GM23248 (cell line): ENCODE measurements at places on chromosomes 1 and 21. TPM values are rescaled to one million over a fixed set of nuclear protein-coding genes. Genes with fewer than 3 reads are reported as not detected.

The ST6GALNAC5 gene
- total RNA-seq: 12.1 and 12.2 TPM in 2 replicates

The KRTAP21-2 gene
- total RNA-seq: not detected in 2 replicates

The CCNL2 gene
- total RNA-seq: 150 and 185 TPM in 2 replicates

The USH2A gene
- under 0.01 TPM in 1 of 2 replicates, not detected in the other for total RNA-seq

- DNase-seq: peak; percentile 95
Observed at GRCh38 chr1:25519624-25520023, 23.8 kb upstream of the LDLRAP1 start.

DNA sequence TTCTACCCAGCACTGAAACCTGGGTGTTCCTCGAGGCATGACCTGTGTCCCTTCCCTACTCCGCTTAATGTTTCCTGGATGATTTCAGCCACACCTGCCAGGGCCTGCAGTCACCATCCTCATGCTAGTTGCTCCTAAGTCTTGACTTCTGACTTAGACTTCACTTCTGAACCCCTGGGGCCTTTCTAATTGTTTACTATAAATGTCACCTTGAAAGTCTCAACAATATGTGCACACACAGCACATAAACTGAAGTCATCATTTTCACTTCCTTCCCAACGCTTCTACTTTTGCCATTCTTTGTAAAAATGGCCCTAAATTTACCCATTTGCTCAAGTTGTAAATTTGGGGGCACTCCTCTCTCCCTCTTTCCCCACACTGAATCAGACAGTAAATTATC lies 141.1 kb downstream of the DYRK1A start:
- DNase-seq: no peak
